ENCODE measurements at places on chromosomes 5 and 9.

DNA sequence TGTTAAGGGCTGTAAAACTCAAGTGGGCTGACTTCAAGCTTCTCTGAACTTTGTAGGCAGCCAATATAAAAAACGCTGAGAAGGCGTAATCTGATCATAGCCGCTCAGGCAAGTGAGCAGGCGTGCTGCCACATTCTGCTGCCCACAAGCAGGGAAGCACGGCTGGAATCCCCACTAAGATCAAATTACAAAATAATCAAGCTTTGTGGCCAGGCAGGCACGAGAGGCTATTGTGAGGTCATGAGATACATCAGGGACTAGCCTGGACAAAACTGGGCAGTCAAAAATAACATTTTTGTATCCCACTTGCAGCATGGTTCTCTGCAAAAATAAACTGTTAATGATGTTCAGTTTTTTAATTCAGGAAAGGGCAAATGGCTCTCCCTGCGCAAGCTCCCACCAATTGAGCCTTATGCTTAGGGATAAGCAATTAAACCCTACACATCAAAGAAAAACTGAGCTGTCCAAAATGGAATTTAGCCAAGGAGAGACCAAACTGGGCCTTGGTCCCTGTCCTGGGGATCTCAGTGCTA is 64.0 kb downstream of the POU5F2 start:
- no peak for DNase-seq

GRCh38 chr9:21682981-21683380 is 119.5 kb upstream of the MTAP start:
- no peak for DNase-seq

DNA sequence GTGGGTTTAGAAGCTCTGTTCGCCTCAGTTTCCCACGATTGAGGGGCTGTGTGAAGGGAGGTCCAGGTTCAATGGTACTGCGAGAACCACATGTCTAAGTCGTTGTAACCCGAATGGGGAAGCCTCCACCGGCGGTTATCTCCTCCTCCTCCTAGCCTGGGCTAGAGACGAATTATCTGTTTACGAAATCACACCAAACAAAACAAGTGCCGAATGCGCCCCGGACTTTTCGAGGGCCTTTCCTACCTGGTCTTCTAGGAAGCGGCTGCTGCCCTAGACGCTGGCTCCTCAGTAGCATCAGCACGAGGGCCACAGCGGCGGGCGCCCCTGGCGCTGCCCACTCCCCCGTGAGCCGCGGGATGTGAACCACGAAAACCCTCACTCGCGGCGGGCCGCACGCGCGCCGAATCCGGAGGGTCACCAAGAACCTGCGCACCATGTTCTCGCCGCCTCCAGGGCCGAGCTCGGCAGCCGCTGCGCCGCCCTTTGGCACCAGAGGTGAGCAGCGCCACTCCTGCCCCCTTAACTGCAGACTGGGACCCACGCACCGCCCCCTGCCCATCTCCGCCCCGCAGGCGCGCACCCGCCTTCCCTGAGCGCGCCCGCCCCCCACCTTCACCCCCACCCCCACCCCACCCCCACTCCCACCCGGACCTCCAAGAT is at the start of gene CDKN2A:
Gene CDKN2A (minus strand): TSS at position 500 of the 663 bp plus-strand sequence.
- DNase-seq = no peak

GRCh38 chr5:158879993-158880392 is 219.7 kb downstream of the EBF1 start:
- DNase-seq = peak; percentile 87

DNA sequence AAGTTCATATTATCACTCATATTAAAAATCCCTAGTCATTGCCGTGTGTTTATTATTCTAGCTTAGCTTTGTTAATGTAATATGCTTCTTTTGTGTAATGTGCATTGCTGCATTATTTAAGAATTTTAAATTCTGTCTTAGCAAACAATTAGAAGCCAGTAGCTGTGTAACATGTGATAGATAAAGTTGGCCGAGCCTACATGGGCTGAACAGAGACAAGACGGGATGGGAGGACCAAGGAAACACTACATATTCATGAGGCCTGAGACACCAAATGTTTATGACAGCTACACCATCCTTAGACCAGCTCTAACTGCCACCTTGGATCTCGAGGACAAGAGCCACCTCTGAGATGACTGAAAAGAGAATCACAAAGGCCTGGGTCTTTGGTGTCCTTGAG is 51.0 kb upstream of the COL15A1 start:
- DNase-seq = no peak

- DNase-seq = no peak
Measured at GRCh38 chr5:146344155-146345118, 5.8 kb downstream of the POU4F3 start.

- DNase-seq = no peak
Measured at GRCh38 chr5:150519978-150520377, 12.0 kb downstream of the NDST1 start.

DNA sequence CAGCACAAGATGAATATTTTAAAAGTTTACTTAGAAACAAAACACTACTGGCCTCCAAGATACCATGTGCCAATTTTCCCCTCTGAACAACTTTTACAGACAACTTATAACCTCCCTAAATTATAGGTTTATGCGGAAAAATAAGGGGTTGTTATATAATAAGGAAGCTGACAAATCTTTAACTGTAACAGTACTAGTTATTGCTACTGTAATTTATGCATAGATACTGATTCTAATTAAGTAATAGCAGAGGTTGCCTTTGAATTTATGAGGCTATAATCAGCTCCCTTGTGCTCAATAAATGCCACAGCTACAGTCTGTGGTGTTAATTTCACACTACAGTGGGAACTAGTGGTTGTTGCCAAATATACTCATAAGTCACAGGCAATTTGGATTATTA is 291.3 kb upstream of the PCSK5 start:
- DNase-seq = no peak

- no peak for DNase-seq
Measured at GRCh38 chr9:82412586-82413305, 424.2 kb downstream of the SPATA31D1 start.

DNA sequence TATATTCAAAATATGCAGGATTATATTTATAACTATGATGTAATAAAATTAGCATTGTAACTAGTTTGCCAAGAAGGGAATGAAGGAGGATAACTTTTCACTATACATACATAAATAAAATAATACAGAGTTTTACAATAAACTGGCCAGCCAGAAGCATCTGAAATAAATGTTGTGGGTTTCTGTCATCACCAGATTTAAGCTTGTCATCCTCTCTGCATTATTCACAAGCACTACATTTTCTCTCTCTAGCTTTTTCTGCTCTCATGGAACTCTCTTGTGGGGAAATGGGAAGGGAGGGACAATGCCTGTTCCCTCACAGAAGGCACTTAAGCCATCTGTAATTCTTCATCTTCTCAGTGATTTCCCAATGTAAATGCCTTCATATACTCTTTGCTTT is 626.8 kb downstream of the SEMA5A start:
- DNase-seq = no peak

DNA sequence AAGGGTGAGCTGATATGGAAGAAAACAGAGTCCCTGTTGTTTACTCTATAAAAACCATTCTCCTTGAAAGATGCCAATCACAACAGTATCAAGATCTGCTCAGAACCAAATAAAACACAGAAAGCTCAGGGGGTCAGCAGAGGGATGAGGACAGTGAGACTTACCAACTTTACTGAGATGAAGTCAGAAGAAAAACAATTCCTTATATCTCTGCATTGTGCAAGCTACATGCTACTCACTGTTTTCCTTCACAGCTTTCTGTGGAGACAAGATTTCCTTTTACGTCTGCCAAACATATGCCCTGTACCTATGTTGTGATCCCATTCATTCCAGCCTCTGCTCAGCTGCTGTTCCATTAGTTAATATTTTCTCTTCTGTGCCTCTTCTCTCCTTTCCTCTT is 185.6 kb downstream of the TSSK1B start:
- no peak for DNase-seq

DNA sequence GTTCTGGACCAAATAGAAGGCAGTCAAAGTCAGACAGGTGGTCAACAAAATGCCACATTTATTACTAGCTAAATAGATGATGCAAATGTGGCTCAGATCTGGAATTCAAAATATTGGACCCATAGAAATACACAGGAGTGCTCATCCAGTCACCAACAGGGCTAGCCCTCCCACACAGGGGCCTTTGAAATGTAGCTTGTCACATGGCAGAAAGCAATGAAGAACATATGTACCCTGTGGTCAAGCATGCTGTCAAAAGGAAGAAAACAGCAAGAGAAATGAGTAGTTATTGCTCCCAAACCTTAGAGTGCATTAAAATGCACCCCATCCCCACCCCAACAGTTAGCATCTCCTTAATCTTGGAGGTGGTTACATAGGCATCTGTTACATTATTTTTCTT is 20.9 kb upstream of the CCDC112 start:
- DNase-seq = no peak

DNA sequence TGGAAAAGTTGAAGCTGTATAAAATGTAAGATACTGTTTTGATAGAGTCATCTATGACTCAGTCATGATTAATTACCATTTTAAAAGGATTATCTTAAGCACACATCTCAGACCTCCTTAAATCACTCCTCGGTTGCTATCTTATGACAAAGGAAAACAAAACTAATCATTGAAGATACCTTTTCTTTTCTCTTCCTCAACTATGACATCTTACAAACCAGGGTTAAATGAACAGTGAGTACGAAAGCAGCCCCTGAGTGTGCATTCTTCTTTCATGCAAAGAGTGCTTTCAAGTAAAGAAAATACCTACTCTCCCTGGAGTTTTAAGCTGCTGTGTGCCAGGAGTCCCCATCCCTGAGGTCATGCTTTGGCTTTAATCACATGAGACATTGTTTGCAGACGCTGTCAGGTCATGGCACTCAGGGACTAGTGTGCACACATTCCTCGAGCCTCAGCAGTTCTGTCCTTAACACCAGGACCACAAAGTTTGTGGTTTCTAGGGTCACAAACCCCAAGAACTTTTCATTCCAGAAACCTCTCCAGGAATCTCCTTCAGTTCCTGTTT is 86.7 kb upstream of the ICE1 start:
- no peak for DNase-seq

DNA sequence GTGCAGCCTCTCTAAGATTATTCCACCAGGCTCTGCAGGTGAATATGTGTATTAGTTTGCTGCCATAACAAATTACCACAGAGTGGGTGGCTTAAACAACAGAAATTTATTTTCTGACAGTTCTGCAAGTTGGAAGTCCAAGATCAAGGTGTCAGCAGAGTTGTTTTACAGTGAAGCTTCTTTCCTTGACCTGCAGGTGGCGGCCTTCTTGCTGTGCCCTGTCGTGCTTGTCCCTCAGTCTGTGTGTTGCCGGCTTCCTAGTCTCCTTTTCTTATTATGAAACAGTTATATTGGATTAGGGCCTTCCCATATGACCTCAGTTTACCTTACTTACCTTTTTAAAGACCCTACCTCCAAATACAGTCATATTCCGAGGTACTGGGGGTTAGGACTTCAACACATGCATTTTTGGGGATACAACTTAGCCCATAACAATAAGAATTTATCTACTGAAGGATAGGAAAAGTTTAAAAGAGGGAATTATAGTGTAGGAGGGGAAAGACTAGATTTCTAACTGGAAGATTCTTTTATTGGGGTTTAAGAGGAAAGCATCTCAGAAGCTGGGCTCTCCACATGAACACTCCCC is 97.4 kb downstream of the OSTF1 start:
- DNase-seq = no peak

DNA sequence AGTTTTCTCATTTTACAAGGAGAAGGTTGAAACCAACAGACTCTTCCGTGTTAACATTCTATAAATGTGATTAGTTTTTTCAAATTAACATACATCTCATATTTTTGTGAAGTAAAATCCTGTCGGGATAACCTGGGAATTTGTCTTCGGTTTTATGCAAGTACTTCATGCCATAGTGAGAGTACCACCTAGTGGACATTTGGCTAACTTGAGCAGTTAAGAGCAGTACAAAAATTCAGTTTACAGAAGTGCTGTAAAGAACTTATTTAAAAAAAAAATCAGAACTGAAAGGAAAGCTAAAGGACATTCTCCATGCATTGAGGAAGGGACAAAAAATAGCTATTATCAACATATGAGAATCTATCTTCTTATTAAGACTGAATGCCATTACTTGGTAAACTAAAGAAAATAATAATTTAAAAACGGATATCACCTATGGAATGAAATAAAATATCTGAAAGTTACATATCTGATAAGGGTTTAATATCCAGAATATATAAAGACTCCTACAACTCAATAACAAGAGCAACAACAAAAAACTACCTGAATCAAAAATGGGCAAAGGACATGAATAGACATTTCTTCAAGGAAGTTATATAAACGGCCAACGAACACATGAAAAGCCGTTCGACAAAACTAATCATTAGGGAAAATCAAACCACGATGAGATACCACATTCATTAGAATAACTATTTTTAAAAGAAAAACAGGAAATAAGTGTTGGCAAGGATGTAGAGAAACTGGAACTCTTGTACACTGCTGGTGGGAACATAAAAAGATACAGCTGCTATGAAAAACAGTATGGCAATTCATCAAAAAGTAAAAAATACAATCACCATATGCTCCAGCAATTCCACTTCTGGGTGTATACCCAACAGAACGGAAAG is 117.0 kb upstream of the GNA14 start:
- DNase-seq = no peak
